ENCODE measurements at places on chromosomes 3 and 15.

- DNase-seq: no peak
These were observed 12.5 kb upstream of the IL16 start for GRCh38 chr15:81184188-81184587.

- DNase-seq: no peak
These were observed 18.5 kb downstream of the LARP6 start for GRCh38 chr15:70835415-70835814.

- DNase-seq: no peak
These were observed 64.4 kb upstream of the IGF1R start for GRCh38 chr15:98583771-98584430.

DNA sequence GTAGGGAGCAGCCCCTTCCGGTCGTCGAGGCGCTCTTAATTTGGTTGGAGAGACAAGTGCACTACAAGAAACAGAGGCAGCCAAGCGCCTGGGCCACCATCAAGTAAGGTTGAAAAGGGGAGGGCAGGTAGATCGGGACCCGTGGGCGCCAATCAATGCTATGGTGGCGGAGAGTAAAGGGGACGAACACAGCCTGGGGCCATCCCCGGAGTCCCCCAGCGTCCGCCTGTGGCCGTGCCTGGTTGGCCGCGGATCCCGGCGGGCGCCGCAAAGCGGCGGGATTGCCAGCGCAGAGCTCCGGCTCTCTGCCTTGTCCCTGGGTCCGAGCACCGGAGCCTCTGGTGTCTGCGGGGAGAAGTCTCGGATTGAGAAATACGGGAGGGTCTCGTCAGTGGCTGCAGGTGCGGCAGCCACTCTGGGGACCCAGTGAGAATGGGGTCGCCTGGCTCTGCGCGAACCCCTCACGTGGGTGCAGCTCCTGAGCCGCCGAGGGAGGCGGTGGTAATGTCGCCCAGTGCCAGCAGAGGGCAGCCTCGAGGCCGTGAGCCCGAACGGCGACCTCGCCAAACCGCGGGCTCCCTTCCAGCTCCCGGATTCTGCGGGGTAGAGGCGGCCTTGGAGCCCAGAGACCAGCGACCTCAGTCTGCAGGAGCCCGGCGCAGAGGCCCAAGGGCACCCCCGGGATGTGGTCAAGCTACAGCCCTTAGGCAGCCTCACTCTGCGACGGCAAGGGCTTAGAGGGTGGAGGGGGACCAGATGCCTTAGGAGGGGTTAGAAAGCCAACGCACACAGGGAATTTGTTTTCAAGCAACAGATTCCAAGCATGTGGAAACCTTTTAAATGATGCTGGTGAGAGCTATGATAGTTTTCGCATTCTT, 10.8 kb downstream of the FOXL2 start:
- peak; percentile 35 for DNase-seq

DNA sequence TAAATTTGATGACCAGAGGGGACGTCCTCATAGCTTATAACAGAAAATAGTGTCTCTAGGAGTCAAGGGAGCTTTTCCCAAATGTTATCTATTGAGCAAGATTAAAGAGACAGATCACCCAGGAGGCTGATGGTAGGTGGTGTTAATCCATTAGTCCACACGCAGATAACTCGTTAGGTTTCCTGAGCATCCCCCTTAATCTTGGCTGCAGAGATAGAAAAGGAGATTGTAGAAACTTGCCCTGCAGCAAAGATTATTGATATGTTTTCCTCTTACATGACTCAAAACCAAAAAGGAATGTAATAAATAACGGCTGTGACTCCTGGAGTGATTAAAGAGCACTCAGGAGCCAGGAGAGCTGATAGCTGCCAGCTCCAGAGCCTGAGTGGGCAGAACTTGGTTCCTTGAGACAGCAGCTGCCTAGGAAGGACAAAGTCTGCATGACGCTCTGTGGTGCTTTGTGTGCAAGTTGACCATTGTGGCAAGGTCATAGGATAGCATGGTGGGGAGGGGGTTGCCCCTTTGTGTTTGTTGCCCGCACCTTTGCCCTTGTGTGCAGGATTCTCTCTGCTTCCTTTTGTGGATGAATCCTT, 234.8 kb downstream of the PTPRG start:
- DNase-seq: no peak

DNA sequence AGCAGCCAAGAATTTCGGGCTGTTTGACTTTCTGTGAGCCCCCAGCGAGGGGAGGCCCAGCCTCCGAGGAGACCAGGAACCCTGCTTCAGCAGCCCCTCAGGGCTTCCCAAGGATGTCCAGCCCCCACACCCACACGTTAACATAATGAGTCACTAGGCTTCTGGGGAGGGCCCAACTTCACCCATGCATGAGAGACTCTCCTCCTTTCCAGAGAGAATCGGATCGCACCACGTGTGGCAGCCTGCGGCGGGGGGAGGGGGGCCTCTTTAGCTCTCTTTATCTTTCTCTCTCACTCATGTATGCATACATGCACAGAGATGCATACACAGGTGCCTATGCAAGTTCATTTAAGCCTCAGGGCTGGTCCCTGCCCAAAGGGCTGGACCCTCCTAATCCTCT, 3.1 kb upstream of the AP2M1 start:
- peak; percentile 77 for DNase-seq

DNA sequence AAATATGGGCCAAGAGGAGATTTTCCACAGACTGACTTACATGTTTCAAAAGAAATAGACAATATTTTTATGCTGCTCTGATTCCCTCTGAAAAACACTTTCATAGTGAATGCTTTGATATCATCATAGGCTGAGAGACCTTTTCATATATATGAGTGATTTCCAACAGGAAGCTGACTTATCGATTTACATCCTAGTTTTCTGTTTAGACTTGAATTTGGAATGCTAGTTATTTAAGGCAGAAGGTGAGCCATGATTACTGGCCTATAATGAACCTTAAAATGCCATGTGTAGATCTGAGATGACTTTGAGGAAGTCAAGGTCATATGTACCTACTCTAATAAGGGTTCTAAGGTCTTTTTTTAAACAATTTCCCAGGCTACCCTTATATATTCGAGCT, 1126.1 kb downstream of the ROBO1 start:
- no peak for DNase-seq

DNA sequence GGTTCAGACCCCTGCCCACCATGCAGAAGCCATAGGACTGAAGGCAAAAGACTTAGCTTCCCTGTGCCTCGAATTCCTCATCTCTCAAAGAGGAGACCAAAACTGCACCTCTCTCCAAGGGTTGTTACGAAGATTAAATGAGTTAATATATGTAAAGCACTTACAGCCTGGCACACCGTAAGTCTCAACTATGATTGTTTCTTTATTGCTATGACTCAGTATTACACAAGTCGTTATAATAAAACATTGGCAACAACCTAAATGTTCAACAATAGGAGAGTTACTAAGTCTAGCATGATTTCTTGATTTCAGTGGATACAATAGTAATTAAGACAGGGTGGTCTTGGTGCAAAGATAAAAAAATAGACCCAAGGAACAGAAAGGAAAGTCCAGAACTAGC, 19.6 kb upstream of the FGD5 start:
- no peak for DNase-seq

DNA sequence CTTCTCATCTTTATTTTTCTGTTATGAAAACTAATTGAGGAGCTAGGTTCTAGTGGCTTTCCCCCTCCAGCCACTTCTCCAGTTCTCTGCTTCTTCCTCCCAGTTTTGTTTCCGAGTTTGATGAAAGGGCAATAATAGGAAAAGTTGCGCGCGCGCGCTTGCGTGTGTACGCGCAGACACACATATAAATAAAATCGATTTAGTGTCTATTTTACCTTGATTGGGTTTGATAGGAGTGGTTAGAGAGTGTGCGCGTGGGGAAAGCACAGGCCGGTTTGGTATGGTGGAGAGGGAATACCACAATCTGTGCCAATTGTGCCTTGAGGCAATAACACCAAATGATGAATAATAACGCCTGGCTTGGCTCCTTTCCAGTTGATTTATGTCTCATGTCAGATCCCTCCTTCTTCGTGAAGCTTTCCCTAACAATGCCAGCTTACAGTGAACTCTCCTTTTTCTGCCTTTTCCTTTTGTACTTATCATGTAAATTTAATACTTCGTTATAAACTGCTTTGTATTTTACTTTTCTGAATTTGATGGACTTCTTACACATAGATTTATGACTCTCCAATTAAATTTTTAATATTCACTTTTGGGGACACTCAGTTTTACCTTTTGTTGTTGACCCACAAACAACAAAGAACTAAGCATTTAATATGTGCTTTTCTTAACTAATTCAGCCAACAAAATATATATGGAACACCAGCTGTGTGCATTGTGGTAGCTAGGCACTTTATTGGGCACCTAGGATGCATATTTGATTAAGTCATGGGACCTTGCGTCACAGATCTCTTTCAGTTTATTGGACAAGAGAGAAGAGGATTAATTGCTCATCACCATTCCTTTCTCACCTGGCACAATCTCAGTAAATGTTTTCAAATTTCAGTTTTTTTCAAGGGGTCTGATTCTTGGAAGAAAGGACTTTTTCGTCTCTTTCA, 1.7 kb downstream of the TIPARP start:
- peak; percentile 92 for DNase-seq

GRCh38 chr15:81256916-81257315, 60.2 kb downstream of the IL16 start:
- peak; percentile 56 for DNase-seq

DNA sequence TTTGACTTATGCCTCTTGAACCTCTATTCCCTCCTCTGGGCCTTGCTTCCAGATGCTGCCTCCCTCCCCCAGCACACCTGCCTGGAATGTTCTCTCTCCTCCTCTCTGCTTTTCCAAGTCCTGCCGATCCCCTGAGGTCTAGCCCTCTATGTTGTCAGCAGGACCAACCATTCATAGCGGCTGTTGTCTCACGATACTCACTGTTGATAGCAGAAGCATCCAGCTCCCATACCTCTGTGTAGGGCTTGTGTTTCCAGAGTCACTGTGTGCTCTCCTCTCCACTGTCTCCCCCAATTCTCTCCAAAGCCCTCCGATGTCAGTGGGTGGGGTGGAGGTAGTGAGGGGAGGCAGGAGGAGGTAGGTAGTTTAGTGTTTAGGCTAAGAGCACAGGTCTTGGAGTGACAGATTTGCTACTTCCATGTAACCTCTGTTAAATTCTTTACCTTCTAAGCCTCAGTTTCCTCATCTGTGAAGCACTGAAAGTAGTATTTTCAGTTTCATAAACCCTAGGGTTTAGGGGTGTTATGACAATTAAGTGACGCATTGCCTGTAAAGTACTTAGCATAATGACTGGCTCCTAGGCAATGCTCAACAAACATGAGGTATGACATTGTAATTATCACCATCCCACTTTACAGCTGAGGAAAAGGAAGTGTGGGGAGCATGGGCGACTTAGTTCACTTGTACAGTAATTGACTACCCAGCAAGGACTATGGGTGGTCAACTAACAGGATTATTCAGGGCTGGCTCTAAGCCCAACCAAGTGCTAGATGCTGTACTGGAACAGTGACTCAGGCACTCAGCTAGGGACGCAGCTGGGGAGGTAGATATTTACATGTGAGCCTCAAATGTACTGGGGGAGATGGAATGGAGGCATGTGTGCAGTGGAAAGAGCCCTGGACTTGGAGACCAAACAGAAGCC, 122.8 kb downstream of the CACNA1D start:
- DNase-seq: no peak

- no peak for DNase-seq
These were observed 9.8 kb upstream of the TNFAIP8L3 start for GRCh38 chr15:51104512-51104911.

DNA sequence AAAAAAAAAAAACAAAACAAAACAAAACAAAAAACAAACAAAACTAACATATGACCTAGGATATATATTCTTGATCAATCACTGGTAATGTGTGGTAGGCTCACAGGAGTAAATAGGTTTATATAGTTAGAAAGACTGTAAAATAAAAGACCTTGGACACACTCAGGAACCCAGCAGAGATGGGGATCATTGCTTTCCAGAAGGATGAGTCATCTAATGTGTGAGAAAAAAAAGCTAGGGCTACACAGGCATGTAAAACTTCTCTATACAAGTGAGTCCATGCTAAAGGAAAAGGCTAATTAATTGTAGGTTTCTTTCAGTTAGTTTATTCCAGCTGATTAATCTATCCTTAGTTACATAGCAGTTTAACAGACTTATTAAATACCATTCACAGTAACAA, 710.3 kb upstream of the ARPP21 start:
- DNase-seq: peak; percentile 2

DNA sequence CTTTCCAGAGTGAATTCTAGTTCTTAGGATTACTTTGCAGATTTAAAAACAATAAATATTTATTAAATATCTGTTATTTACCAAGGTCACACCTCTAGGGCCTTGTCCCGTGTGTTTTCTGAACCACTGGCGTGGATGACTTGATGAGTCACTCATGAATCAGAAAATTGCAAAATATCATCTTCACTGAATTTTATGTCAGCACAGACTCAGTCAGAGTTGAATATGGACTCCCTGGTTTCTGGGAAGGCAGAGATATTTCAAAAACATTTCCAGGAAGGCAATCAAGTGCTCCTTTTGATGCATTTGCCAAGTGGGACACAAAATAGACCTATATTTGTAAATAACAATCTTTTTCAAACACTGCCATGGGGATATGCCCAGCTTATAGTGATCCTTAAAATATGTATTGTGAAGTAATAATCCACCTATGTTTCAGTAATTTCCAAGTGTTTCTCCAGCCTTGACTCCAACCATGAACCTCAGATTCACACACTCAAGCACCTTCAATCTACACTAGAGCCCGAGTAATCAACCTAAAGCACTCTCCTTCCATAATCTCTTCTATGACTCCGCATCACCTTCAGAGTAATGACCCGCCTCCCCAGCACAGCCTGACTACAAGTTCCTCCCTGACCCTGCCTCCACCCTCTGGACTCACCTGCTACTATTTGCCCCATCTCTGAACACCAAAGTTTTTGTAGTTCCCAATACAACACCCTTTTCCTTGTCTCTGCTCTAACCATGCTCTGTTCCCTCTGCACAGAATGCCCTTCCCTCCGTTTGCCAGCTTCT, 24.3 kb downstream of the DPH3 start:
- peak; percentile 86 for DNase-seq

GRCh38 chr3:197149528-197149927, 119.9 kb upstream of the MELTF start:
- DNase-seq: no peak

- DNase-seq: no peak
These were observed 90.2 kb upstream of the KCNMB2 start for GRCh38 chr3:178446059-178446458.

GRCh38 chr3:139299261-139300132, 44.3 kb upstream of the MRPS22 start:
- peak; percentile 75 for DNase-seq

DNA sequence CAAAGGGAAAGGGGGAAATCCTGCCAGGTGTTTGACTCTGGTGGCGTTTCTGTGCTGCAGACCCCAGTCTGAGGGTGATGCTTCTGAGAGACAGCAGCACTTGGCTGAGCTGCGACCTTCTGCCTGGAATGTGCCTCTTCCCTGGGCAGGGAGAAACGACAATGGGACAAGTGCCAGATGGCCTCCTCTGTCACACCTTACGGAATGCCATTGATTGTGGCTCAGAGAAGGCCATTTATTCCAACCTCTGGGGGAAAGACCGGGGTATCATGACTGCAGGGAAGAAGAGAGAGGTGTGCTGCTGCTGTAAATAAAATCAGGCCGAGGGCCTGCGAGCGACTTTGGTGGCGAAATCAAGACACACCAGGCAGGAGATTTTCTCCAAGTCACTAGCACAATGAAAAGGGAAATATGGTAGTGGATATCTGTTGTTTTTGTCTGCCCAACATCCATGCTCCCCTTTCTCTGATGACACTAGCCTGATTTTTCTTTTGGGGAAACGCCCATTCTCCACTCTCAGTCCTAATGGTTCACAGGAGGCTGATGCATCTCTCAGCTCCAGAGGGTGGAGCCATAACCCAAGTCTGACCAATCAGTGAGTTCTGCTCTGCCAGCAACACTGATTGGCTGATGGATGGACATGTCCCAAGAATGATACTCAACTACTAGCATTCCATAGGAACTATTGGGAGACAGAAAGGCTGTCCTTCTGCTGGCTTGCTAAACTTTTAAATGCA, 336.1 kb downstream of the FOXP1 start:
- DNase-seq: peak; percentile 67

Measured in iris pigment epithelial cell (primary cell).